ENCODE measurements at places on chromosomes 5 and 9. TPM values are rescaled to one million over a fixed set of nuclear protein-coding genes. Genes with fewer than 3 reads are reported as not detected.
A peak's percentile ranks its signal among the peaks of the same experiment; 100 is the strongest.

GRCh38 chr5:124909734-124910133 lies 163.3 kb upstream of the ZNF608 start:
- H3K4me3 ChIP-seq, result no peak overlapping the region
- no peak for DNase-seq
- H3K27ac ChIP-seq, result no peak overlapping the region
- H3K36me3 ChIP-seq, result no peaks in the 10 kb centered on the region

DNA sequence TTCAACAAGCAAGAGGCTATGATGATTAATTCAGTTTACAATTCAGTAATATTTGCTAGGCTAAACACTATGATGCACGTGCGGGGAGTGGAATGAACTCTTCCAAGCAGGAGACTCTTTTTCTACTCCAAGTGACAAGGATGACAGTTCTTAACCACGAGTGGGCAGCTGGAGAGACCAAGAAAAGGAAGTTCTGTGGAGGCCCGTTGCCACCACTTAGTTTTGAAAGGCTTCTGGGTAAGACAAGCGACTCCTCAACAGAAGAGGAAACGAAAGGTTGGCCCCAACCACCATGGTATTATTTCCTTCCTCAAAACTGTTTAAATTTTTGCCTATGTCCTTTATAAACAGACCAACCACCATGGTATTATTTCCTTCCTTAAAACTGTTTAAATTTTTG lies 2.8 kb downstream of the DCAF12 start:
- no peaks in the 10 kb centered on the region for H3K36me3 ChIP-seq
- H3K4me3 ChIP-seq, result peak overlapping the region; percentile 95
- peaks cover 6% of the 10 kb centered on the region for H3K27me3 ChIP-seq
- no peak for DNase-seq
- H3K27ac ChIP-seq, result peak overlapping the region; percentile 97

GRCh38 chr9:134192951-134193731 lies 28.8 kb upstream of the RNU6ATAC start:
- no peak overlapping the region for H3K27ac ChIP-seq
- no peaks in the 10 kb centered on the region for H3K27me3 ChIP-seq
- no peaks in the 10 kb centered on the region for H3K36me3 ChIP-seq

- H3K27me3 ChIP-seq, result no peaks in the 10 kb centered on the region
- peaks cover 2% of the 10 kb centered on the region for H3K4me1 ChIP-seq
- no peak overlapping the region for H3K4me3 ChIP-seq
- no peak overlapping the region for H3K27ac ChIP-seq
- no peak for DNase-seq
- no peaks in the 10 kb centered on the region for H3K36me3 ChIP-seq
Observed at GRCh38 chr5:119785057-119785456, 155.7 kb downstream of the FAM170A start.

Gene HSD17B4
- total RNA-seq, result 49.4 TPM

DNA sequence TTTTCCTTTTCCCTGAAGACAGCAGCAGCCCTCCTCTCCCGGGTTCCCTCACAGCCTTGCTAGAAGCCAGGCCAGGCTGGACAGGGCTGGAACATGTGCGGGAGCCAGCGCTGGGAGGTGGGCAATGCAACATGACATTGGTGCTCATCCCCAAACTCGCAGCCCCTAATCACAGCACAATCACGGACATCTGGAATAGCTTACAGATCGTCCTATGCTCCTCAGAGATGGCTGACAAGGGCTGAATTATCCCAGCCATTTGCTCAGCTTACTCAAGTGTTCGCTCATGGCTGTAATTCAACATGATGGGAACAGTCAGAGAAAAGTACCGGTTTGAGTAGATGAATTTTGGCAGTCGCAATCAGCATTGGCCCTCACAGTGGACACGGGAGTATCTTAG lies 49.8 kb downstream of the FSTL4 start:
- no peaks in the 10 kb centered on the region for H3K4me1 ChIP-seq
- no peak overlapping the region for H3K4me3 ChIP-seq
- no peaks in the 10 kb centered on the region for H3K36me3 ChIP-seq
- H3K27ac ChIP-seq, result no peak overlapping the region
- peaks cover 11% of the 10 kb centered on the region for H3K27me3 ChIP-seq
- no peak for DNase-seq

GRCh38 chr9:76032797-76033373 lies 142.4 kb downstream of the PCSK5 start:
- no peak for DNase-seq
- peak overlapping the region; percentile 86 for H3K27ac ChIP-seq
- H3K4me1 ChIP-seq, result peaks cover 61% of the 10 kb centered on the region
- no peaks in the 10 kb centered on the region for H3K27me3 ChIP-seq
- H3K4me3 ChIP-seq, result peak overlapping the region; percentile 25
- no peaks in the 10 kb centered on the region for H3K36me3 ChIP-seq

- no peaks in the 10 kb centered on the region for H3K4me1 ChIP-seq
- no peak for DNase-seq
- no peaks in the 10 kb centered on the region for H3K36me3 ChIP-seq
- H3K4me3 ChIP-seq, result no peak overlapping the region
Observed at GRCh38 chr5:4882186-4882585, 257.9 kb upstream of the ADAMTS16 start.

Gene OCLN
- 4.6 TPM for total RNA-seq

DNA sequence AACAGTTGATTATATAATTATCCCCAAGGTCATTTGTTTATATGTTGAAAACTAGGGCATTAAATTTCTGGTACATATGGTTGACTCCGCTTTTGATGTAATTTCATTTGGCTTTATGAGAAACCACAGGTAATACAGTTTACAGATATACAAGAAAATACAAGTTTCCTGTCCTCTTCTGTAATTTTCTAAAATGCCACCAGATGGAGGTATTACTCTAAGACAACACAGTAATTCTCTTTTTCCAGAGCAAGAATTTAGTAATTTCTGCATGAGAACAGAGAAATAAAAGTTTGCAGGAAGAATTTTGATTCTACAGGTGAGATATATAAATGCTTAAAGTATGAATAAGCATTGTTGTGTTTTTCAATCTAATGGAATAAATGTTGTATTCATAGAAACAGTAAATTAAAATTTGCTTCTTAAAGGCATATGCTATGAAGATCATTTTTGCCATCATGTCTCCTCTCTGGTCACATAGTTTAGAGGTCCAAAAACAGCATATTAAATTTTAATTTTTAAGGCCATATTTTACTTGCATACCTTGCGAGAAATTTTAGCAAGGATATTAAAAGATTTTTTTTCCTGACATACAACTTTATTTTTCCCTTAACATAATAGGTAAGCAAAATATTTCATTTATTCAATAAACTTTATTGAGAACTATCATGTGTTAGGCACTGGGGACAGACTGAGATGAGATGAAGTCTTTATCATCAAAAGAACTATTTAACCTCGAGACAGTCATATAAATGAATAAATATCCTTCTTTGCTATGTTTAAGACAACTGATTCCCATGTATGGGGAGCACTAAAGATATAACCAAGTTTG lies 22.7 kb downstream of the CHD1 start:
- H3K4me1 ChIP-seq, result peaks cover 47% of the 10 kb centered on the region
- peaks cover 53% of the 10 kb centered on the region for H3K36me3 ChIP-seq
- peak overlapping the region; percentile 17 for H3K27ac ChIP-seq
- no peaks in the 10 kb centered on the region for H3K27me3 ChIP-seq
- DNase-seq, result peak; percentile 71

- DNase-seq, result peak; percentile 13
- no peak overlapping the region for H3K27ac ChIP-seq
Observed at GRCh38 chr5:138077064-138077696, 6.7 kb upstream of the WNT8A start.

DNA sequence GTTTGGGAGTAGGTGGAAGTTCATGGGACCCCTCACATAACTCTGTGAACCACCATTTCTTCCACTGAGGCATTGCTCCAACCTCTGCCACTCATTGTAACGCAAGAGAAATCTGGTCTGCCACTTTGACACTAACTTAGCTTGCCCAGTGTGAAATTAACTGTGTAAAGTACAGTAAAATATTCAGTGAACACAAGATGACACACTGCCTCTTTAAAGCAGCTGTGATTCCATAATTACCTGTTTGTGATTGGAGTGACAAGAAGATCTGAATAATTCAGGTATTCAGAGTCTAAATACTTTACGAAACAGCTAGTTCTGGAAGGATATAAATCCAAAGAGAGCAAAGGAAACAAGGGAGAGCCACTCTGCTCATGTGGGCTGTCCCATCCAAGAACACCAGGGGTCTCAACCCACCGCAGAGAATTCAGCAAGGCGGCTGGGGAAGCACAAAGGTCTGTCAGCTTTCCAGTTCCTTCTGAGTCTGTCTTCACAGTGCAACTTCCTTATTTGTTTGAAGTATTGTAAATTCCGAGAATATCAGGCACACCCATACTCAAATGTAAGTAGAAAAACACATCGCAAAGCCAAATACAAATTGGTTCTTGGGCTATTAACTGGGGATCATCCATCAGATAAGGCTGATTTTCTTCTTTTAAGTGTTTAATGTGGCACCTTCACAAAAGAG lies 86.9 kb downstream of the GNAQ start:
- H3K4me1 ChIP-seq, result peaks cover 44% of the 10 kb centered on the region
- peak overlapping the region; percentile 80 for H3K27ac ChIP-seq
- H3K4me3 ChIP-seq, result peak overlapping the region; percentile 23

- H3K4me1 ChIP-seq, result peaks cover 26% of the 10 kb centered on the region
- peaks cover 7% of the 10 kb centered on the region for H3K36me3 ChIP-seq
- no peak overlapping the region for H3K4me3 ChIP-seq
Observed at GRCh38 chr9:128568470-128569078, 16.2 kb downstream of the SPTAN1 start.

Gene SOX30
- 0.44 TPM for total RNA-seq

- H3K4me1 ChIP-seq, result no peaks in the 10 kb centered on the region
- peaks cover 13% of the 10 kb centered on the region for H3K27me3 ChIP-seq
- no peak for DNase-seq
- no peak overlapping the region for H3K27ac ChIP-seq
Observed at GRCh38 chr9:84374516-84374915, 34.0 kb upstream of the SLC28A3 start.

GRCh38 chr5:62143268-62144229 lies 162.5 kb upstream of the KIF2A start:
- DNase-seq, result no peak
- no peak overlapping the region for H3K27ac ChIP-seq
- H3K4me3 ChIP-seq, result no peak overlapping the region
- no peaks in the 10 kb centered on the region for H3K36me3 ChIP-seq
- H3K27me3 ChIP-seq, result peaks cover 19% of the 10 kb centered on the region
- H3K4me1 ChIP-seq, result no peaks in the 10 kb centered on the region

GRCh38 chr5:115810761-115811160 lies 5.7 kb downstream of the CDO1 start:
- peaks cover 13% of the 10 kb centered on the region for H3K4me1 ChIP-seq
- H3K36me3 ChIP-seq, result no peaks in the 10 kb centered on the region
- H3K27me3 ChIP-seq, result peaks cover 57% of the 10 kb centered on the region
- no peak overlapping the region for H3K27ac ChIP-seq
- no peak for DNase-seq

Gene AHRR
- 5.8 TPM for total RNA-seq

DNA sequence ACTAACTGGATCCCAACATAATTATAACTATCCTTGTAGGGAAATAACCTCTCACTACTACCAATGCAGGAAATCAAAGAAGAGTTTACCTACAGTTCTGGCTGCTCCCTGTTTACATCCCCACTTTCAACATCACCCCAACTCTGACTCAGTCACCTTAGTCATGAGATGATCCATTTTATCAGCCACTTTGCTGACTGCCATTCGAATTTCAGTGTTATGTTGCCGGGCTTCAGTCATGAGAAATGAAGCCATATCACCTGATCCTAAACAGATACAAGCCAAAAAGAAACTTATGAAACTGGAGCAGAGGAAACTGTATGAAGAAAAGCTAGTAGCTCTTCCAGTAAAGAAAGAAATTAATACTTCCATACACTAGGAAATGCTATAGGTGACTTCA lies 33.7 kb downstream of the SLC31A2 start:
- no peak overlapping the region for H3K27ac ChIP-seq
- H3K4me3 ChIP-seq, result no peak overlapping the region
- H3K27me3 ChIP-seq, result no peaks in the 10 kb centered on the region
- H3K4me1 ChIP-seq, result peaks cover 2% of the 10 kb centered on the region

GRCh38 chr5:170292179-170293104 lies 5.1 kb downstream of the LCP2 start:
- peaks cover 81% of the 10 kb centered on the region for H3K36me3 ChIP-seq
- peak overlapping the region; percentile 93 for H3K27ac ChIP-seq
- DNase-seq, result no peak
- H3K4me3 ChIP-seq, result peak overlapping the region; percentile 99
- H3K4me1 ChIP-seq, result peaks cover 63% of the 10 kb centered on the region
- H3K27me3 ChIP-seq, result no peaks in the 10 kb centered on the region

DNA sequence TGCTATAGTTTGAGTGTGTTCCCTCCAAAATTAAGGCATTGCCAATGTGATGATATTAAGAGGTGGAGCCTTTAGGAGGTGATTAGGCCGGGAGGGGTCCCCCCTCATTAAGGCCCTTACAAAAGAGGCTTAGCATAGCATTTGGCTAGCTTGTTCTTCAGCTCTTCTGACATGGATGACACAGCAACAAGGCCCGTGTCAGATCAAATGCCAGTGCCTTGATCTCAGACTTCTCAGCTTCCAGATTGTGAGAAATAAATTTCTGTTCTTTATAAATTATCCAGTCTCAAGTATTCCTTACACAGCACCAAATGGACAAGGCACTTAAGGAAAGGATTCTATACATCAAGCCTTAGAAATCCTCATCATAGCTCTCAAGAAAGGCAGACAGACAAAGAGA lies 31.8 kb downstream of the SLC38A9 start:
- H3K27ac ChIP-seq, result no peak overlapping the region
- no peak for DNase-seq
- H3K4me3 ChIP-seq, result no peak overlapping the region
- H3K36me3 ChIP-seq, result peaks cover 6% of the 10 kb centered on the region
- no peaks in the 10 kb centered on the region for H3K4me1 ChIP-seq
- no peaks in the 10 kb centered on the region for H3K27me3 ChIP-seq

- H3K27me3 ChIP-seq, result no peaks in the 10 kb centered on the region
- no peak for DNase-seq
- peak overlapping the region; percentile 77 for H3K4me3 ChIP-seq
- peaks cover 32% of the 10 kb centered on the region for H3K4me1 ChIP-seq
- peak overlapping the region; percentile 72 for H3K27ac ChIP-seq
Observed at GRCh38 chr9:79812099-79812498, 240.3 kb downstream of the TLE4 start.

- no peak for DNase-seq
- H3K27me3 ChIP-seq, result no peaks in the 10 kb centered on the region
- H3K4me3 ChIP-seq, result no peak overlapping the region
- no peak overlapping the region for H3K27ac ChIP-seq
- H3K4me1 ChIP-seq, result peaks cover 21% of the 10 kb centered on the region
- no peaks in the 10 kb centered on the region for H3K36me3 ChIP-seq
Observed at GRCh38 chr5:127595484-127596368, 53.2 kb upstream of the CTXN3 start.

- no peak overlapping the region for H3K27ac ChIP-seq
- H3K27me3 ChIP-seq, result no peaks in the 10 kb centered on the region
- no peaks in the 10 kb centered on the region for H3K4me1 ChIP-seq
Observed at GRCh38 chr9:131848570-131849160, 108.8 kb upstream of the RAPGEF1 start.

GRCh38 chr5:111668477-111669414 lies 88.2 kb downstream of the NREP start:
- H3K4me1 ChIP-seq, result no peaks in the 10 kb centered on the region
- H3K4me3 ChIP-seq, result no peak overlapping the region
- H3K27ac ChIP-seq, result no peak overlapping the region
- no peaks in the 10 kb centered on the region for H3K36me3 ChIP-seq
- no peak for DNase-seq
- H3K27me3 ChIP-seq, result peaks cover 3% of the 10 kb centered on the region
